ENCODE measurements at places on chromosomes 3 and 15. TPM values are rescaled to one million over a fixed set of nuclear protein-coding genes. Genes with fewer than 3 reads are reported as not detected.

The GUCA1C gene
- not detected for total RNA-seq

The UNC13C gene
- not detected for total RNA-seq

- no peak for DNase-seq
- no peaks in the 10 kb centered on the region for H3K36me3 ChIP-seq
- H3K4me1 ChIP-seq, result no peaks in the 10 kb centered on the region
- no peak overlapping the region for H3K4me3 ChIP-seq
- H3K27me3 ChIP-seq, result no peaks in the 10 kb centered on the region
Observed at GRCh38 chr3:167568634-167569033, 85.1 kb downstream of the WDR49 start.

DNA sequence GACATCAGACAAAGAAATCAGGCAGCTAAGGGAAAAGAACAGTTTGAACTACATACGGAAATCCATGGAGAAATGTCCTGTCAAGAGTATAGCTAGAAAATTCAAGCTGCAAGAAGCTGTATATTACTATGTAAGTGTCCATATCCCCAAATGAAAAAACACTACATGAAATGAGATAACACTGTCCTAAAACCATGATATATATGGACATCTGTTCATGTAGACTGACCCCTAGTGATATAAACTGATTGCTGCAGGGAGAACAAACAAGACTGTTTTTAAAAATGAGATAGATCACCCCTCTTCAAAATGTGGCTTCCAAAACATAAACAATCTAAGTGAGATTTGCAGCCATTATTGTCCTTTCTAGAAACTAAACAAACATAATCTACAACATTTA, 985.6 kb downstream of the EPHA3 start:
- no peaks in the 10 kb centered on the region for H3K4me1 ChIP-seq
- no peaks in the 10 kb centered on the region for H3K36me3 ChIP-seq
- no peaks in the 10 kb centered on the region for H3K27me3 ChIP-seq
- no peak overlapping the region for H3K27ac ChIP-seq
- DNase-seq, result no peak
- no peak overlapping the region for H3K4me3 ChIP-seq

DNA sequence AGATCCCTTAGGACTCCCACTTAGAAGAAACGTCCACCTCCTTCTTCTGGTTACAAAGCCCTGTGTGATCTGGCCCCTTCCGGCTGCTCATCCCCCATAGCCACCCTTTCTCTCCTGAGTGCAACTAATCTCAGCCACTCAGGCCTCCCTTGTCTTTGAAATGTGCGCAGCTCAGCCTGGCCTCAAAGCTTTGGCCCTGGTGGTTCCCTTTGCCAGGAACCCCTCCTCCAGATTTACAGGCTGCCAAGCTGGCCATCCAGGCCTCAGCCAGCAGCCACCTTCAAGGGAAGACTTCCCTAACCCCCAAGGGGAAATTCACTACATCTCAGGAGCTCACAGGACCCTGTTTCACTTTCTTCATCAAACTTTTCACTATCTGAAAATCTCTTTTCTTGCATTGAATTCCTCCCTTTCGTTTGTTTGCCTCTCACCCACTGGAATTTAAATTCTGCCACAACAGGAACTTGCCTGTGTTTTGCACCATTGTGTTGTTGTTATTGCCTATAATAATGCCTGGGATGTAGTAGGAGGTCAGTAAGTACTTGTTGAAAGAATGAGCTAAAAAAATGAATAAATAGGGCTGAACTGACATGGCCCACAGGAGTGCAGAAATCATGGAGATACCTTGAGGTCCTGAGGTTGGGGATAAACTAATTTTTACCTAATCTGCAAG, 109.5 kb upstream of the PFN2 start:
- H3K36me3 ChIP-seq, result no peaks in the 10 kb centered on the region
- no peak for DNase-seq
- no peaks in the 10 kb centered on the region for H3K27me3 ChIP-seq
- no peak overlapping the region for H3K27ac ChIP-seq

- no peak for DNase-seq
- no peak overlapping the region for H3K27ac ChIP-seq
- H3K36me3 ChIP-seq, result no peaks in the 10 kb centered on the region
- no peak overlapping the region for H3K4me3 ChIP-seq
Observed at GRCh38 chr3:118472586-118472985, 562.1 kb downstream of the IGSF11 start.

DNA sequence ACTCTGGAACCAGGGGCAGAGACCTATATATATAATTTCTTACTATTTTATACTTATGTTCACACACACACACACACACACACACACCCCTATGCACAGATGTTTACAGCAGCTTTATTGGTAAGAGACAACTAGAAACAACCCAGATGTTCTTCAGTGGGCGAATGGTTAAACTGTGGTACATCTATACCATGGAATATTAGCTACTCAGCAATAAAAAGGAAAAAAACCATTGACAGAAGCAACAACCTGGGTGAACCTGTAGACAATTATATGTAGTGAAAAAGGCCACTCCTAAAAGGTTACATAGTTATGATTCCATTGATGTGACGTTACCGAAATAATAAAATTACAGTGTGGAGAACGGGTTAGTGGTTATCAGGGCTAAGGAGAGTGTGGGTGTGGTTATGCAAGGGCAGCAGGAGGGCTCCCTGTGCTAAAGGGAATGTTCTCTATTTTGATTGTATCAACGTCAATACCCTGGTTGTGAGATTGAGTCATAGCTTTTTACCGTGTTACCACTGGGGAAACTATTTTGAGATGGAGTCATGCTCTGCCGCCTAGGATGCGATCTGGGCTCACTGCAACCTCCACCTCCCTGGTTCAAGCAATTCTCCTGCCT, 85.5 kb downstream of the FLNB start:
- DNase-seq, result no peak
- H3K4me3 ChIP-seq, result no peak overlapping the region
- no peaks in the 10 kb centered on the region for H3K4me1 ChIP-seq
- H3K36me3 ChIP-seq, result peaks cover 14% of the 10 kb centered on the region
- no peaks in the 10 kb centered on the region for H3K27me3 ChIP-seq
- no peak overlapping the region for H3K27ac ChIP-seq

- no peaks in the 10 kb centered on the region for H3K4me1 ChIP-seq
- peaks cover 7% of the 10 kb centered on the region for H3K27me3 ChIP-seq
- DNase-seq, result no peak
- no peak overlapping the region for H3K4me3 ChIP-seq
- H3K27ac ChIP-seq, result no peak overlapping the region
- no peaks in the 10 kb centered on the region for H3K36me3 ChIP-seq
Observed at GRCh38 chr3:190697901-190698300, 164.6 kb downstream of the GMNC start.

The CCR5 gene
- total RNA-seq, result 15.5 TPM

GRCh38 chr15:100438570-100438969, 90.2 kb downstream of the CERS3 start:
- H3K4me1 ChIP-seq, result no peaks in the 10 kb centered on the region
- no peaks in the 10 kb centered on the region for H3K36me3 ChIP-seq
- H3K27me3 ChIP-seq, result no peaks in the 10 kb centered on the region
- no peak overlapping the region for H3K27ac ChIP-seq
- H3K4me3 ChIP-seq, result no peak overlapping the region

The GOLGA8K gene
- 1.6 TPM for total RNA-seq

- no peaks in the 10 kb centered on the region for H3K27me3 ChIP-seq
- no peaks in the 10 kb centered on the region for H3K36me3 ChIP-seq
- H3K4me3 ChIP-seq, result no peak overlapping the region
- no peak overlapping the region for H3K27ac ChIP-seq
Observed at GRCh38 chr15:74983725-74984231, 11.6 kb upstream of the SCAMP5 start.
